Tibial artery (tissue), 4 donors: ENCODE measurements at places on chromosomes 3 and 15.

DNA sequence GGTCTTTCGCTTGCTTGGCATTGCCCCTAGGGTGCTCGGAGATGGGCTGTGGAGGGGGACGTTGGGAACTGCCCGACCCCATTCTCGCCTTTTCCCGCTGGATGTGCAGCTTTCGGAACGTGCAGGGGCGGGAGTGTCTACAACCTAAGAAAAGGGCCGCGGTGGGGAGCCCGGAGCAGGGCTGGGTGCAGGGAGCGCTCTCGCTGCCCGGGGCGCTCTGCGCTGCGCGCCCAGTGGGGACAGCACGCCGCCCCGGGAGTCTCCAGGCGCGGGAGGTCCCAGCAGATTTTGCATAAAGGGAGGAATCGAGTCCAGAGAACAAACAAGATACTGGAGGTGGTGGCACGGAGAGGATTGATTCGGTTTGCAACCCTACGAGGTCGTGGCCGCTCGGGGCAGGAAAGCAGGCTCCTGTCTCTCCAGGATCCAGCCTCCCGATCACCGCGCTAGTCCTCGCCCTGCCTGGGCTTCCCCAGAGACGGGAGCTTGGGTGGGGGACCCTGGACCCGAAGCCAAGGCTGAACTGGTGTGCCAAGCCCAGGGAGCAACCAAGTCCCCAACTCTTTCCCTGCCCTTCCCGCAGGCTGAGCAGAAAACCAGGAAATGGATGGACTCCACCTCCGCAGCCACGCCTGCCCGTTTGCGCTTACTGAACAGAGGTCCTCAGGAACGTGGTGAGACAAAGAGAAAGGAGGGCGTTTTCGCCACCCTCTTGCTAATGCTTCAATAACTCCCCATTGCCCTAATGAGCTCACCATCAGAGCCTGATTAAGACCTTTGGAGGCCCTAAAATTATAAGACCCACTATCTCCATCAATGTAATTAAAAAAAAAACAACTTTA lies 59.7 kb downstream of the NOX5 start:
- peak overlapping the region; percentile 46 for H3K4me3 ChIP-seq
- DNase-seq: no peak
- no peak overlapping the region for H3K27ac ChIP-seq
- H3K4me1 ChIP-seq: no peaks in the 10 kb centered on the region
- H3K36me3 ChIP-seq: no peaks in the 10 kb centered on the region
- H3K27me3 ChIP-seq: peaks cover 6% of the 10 kb centered on the region

GRCh38 chr3:45644791-45645201 lies 44.4 kb upstream of the SACM1L start:
- peaks cover 57% of the 10 kb centered on the region for H3K4me1 ChIP-seq
- H3K27ac ChIP-seq: peak overlapping the region; percentile 80
- H3K27me3 ChIP-seq: no peaks in the 10 kb centered on the region
- H3K36me3 ChIP-seq: no peaks in the 10 kb centered on the region
- DNase-seq: no peak

- no peak overlapping the region for H3K4me3 ChIP-seq
- no peaks in the 10 kb centered on the region for H3K4me1 ChIP-seq
- H3K27me3 ChIP-seq: no peaks in the 10 kb centered on the region
- H3K27ac ChIP-seq: no peak overlapping the region
- DNase-seq: no peak
Measured at GRCh38 chr15:67897646-67898339, 57.9 kb upstream of the RNU6-1 start.

DNA sequence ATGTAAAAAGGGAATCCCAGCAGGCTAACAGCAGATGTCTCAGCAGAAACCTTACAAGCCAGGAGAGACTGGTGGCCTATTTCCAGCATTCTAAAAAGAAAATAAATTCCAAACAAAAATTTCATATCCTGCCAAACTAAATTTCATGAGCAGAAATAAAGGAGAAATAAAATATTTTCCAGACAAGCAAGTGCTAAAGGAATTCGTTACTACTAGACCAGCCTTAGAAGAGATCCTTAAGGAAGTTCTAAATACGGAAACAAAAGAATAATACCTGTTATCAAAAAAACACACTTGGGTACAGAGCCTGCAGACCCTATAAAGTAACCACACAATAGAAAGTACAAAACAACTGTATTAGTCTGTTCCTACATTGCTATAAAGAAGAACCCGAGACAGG lies 41.4 kb downstream of the HDGFL3 start:
- H3K36me3 ChIP-seq: peaks cover 8% of the 10 kb centered on the region
- no peak for DNase-seq
- H3K4me3 ChIP-seq: no peak overlapping the region
- no peaks in the 10 kb centered on the region for H3K4me1 ChIP-seq
- no peaks in the 10 kb centered on the region for H3K27me3 ChIP-seq
- no peak overlapping the region for H3K27ac ChIP-seq

DNA sequence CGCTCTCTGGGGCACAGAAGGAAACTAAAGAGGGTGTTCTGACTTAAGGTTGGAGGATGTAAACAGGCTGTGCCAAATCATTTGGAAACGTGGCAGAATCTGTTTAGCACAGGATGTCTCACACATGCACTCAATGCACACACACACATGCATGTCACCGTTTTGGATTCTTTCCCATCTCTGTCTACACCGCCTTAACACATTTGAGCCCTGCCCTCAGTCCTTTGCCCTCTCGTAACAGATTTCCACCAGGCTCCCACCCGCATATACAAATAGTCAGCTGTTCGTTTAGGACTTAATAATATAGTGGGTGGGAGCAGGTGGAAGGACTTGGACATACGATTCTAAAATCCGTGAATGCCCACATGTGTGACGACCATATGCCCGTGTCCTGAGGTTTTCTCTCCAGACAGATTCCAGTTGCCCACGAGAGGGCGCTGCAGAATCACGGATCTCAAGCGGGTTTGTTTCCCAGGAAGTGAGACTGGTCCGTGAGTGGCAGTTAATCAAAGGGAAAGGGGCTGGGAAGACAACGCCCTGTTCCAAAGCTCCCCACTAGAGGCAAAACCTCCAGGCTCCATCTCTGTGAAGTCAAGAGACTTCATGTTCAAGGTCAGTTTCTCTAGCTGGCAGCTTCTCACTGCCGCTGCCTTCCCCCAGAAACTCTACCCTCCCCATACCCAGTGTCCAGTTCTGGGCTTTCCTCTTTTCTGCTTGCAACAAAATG lies 44.5 kb downstream of the NOX5 start:
- no peaks in the 10 kb centered on the region for H3K4me1 ChIP-seq
- DNase-seq: peak; percentile 87
- H3K4me3 ChIP-seq: no peak overlapping the region
- peaks cover 26% of the 10 kb centered on the region for H3K27me3 ChIP-seq

- no peak overlapping the region for H3K27ac ChIP-seq
- no peak for DNase-seq
- H3K27me3 ChIP-seq: no peaks in the 10 kb centered on the region
- no peaks in the 10 kb centered on the region for H3K36me3 ChIP-seq
Measured at GRCh38 chr3:186451371-186451770, 89.3 kb upstream of the DGKG start.

DNA sequence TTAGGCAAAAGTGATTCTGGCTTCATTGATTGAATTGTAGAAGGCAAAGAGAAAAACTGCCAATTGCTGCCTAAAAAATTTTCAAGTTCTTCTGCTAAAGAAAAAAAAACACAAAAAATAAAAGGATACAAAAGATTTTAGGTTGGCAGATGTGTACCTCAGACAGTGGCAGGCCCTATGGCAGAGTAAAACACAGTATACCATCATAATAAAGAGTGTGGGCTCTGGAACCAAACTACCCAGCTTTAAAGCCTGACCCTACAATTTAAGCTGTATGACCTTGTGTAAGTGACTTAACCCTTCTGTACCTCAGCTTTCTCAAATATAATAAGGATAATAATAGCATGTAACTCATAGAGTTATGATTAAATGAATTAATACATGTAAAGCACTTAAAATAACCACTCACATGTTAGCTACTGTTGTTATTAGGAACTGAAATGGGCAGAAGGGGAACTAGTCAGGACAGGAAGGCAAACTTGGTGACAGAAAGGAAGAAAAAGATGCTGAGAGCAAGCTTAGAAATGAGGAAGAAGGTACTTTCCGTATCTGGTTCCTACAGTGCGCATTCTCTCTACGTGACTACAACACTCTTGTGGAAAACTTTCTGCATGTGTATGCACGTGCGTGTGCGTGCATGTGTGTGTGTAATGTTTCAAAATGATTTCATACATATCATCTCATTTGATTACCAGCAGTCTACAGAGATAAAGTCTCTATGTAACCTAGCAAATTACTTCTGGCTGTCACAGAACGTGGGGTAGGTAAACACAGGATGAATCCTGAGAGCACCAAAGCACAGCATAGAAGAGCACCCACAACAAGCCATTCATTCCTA lies 13.6 kb upstream of the GATM start:
- H3K4me1 ChIP-seq: no peaks in the 10 kb centered on the region
- no peaks in the 10 kb centered on the region for H3K36me3 ChIP-seq
- no peak for DNase-seq
- H3K27me3 ChIP-seq: no peaks in the 10 kb centered on the region
- H3K4me3 ChIP-seq: no peak overlapping the region

- H3K27me3 ChIP-seq: no peaks in the 10 kb centered on the region
- H3K27ac ChIP-seq: no peak overlapping the region
- no peak overlapping the region for H3K4me3 ChIP-seq
- no peaks in the 10 kb centered on the region for H3K36me3 ChIP-seq
Measured at GRCh38 chr3:146975476-146975875, 370.3 kb upstream of the PLSCR5 start.

DNA sequence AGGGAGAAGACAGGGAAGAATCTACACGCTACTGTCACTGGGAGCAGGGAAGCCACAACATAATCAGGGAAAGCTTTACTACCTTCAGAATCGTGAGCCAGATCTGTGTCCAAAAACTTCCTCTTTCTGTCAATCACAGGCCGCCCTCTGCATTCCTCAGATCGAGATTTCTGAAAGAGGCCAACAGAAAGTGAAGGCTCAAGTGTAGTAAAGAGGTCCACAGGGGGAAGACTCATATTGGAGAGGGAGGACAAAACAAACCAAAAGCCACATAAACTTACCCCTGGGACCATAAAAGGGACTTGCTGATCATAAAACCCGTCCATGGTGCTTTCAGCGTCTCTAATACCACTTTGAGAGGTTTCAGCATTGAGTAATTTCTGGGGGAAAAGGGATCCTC lies 3.3 kb downstream of the ETV5 start:
- H3K4me1 ChIP-seq: peaks cover 24% of the 10 kb centered on the region
- no peaks in the 10 kb centered on the region for H3K27me3 ChIP-seq
- no peak for DNase-seq
- no peaks in the 10 kb centered on the region for H3K36me3 ChIP-seq

GRCh38 chr3:126519506-126520455 lies 2.2 kb upstream of the UROC1 start:
- DNase-seq: peak; percentile 37
- H3K27me3 ChIP-seq: peaks cover 35% of the 10 kb centered on the region
- H3K36me3 ChIP-seq: no peaks in the 10 kb centered on the region
- H3K4me1 ChIP-seq: peaks cover 12% of the 10 kb centered on the region
- no peak overlapping the region for H3K27ac ChIP-seq
- H3K4me3 ChIP-seq: no peak overlapping the region

- no peak overlapping the region for H3K4me3 ChIP-seq
- no peaks in the 10 kb centered on the region for H3K4me1 ChIP-seq
- no peaks in the 10 kb centered on the region for H3K27me3 ChIP-seq
- no peak overlapping the region for H3K27ac ChIP-seq
Measured at GRCh38 chr15:71198846-71199245, 83.6 kb downstream of the THSD4 start.

- no peaks in the 10 kb centered on the region for H3K4me1 ChIP-seq
- H3K27ac ChIP-seq: peak overlapping the region; percentile 10
- no peaks in the 10 kb centered on the region for H3K27me3 ChIP-seq
- no peak overlapping the region for H3K4me3 ChIP-seq
- DNase-seq: no peak
Measured at GRCh38 chr3:33139996-33140395, 26.2 kb downstream of the CRTAP start.

DNA sequence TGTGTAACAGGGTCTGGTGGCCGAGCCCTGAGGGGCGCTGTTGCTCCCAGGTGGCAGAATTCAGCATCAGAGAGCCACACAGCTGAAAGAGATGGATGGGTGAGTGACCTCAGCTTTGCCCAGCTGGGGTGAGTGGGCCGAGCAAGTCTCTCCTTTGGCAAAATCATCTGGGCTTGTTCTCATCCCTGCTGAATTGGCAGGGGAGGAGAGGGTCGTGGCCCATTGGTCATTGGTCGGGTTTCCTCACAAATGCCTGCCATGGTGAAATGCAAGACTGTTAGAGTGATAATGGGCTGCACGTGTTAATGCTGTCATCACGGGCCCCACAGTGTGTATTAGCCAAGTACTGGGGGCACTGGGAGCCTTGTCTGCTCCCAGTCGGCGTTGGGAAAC lies 15.9 kb downstream of the ABHD2 start:
- DNase-seq: peak; percentile 88
- peak overlapping the region; percentile 90 for H3K27ac ChIP-seq
- H3K36me3 ChIP-seq: peaks cover 10% of the 10 kb centered on the region
- no peaks in the 10 kb centered on the region for H3K27me3 ChIP-seq
- peaks cover 81% of the 10 kb centered on the region for H3K4me1 ChIP-seq

GRCh38 chr15:56460071-56460470 lies 4.9 kb downstream of the MNS1 start:
- no peaks in the 10 kb centered on the region for H3K27me3 ChIP-seq
- no peaks in the 10 kb centered on the region for H3K36me3 ChIP-seq
- peaks cover 8% of the 10 kb centered on the region for H3K4me1 ChIP-seq
- H3K27ac ChIP-seq: no peak overlapping the region
- no peak overlapping the region for H3K4me3 ChIP-seq
- no peak for DNase-seq

- H3K36me3 ChIP-seq: no peaks in the 10 kb centered on the region
- H3K4me3 ChIP-seq: no peak overlapping the region
- H3K27me3 ChIP-seq: no peaks in the 10 kb centered on the region
- peaks cover 19% of the 10 kb centered on the region for H3K4me1 ChIP-seq
Measured at GRCh38 chr3:127544803-127545201, 45.7 kb downstream of the TPRA1 start.

DNA sequence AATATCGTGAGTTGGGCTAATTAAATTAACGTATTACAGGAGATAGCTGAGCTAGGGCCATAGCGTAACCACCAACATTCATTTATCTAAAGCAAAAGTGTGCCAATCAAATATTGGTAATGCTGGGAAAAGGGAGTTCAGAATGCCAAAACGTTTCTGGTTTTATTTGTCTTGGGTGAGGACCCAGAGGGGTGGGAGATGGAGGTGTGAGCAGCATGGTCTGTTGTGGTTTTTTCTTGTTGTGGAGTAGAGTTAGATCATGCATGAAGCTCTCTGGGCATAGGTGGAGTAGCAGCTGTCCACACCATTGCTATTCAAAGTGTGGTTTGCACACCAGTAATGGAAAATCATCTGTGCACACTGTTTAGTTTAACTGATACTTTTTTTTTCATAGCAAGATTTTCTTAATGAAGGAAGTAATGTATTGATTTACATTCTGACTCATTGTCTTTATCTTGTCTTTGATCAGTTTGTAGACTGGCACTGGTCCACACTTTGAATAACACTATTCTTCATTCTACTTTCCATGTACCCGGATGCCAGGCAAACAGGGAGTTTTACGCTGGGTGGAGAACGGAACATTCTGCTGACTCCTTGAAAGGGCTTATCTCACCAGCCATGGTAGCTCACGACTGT lies 50.8 kb upstream of the CRTC3 start:
- H3K4me1 ChIP-seq: peaks cover 29% of the 10 kb centered on the region
- no peak for DNase-seq
- peaks cover 88% of the 10 kb centered on the region for H3K36me3 ChIP-seq

- H3K4me1 ChIP-seq: no peaks in the 10 kb centered on the region
Measured at GRCh38 chr3:158443632-158444031, 127.4 kb upstream of the MLF1 start.

GRCh38 chr3:72204452-72204851 lies 419.5 kb upstream of the PROK2 start:
- H3K27ac ChIP-seq: no peak overlapping the region
- H3K27me3 ChIP-seq: no peaks in the 10 kb centered on the region
- no peaks in the 10 kb centered on the region for H3K36me3 ChIP-seq
- no peak for DNase-seq
